T-helper 2 cell treated with Interferon-gamma antibody and Interleukin-4, amounts not matched to agents 5 μg/mL and 100 μg/mL, for 36 hours (primary cell): ENCODE measurements at places on chromosomes 11 and 22.

DNA sequence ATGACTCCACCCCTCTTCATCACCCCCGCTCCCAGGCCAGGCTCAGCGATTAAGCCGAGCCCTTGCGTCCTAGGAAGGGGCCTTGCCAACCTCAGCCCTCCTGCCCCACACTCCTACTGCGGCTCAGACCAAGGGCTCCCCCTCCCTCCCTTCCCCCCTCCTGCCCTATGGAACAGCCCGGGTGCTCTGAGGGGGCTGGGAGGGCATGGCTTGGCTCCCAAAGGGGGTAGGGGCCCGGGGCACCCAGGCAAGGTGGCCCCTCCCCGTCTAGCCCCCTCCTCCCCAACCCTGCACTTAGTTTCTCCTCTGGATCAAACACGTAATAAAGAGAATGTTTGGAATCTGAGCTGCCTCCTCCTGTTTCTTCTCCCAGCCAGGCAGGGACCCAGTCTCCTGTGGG is 6.3 kb downstream of the RCOR2 start:
- DNase-seq = no peak

DNA sequence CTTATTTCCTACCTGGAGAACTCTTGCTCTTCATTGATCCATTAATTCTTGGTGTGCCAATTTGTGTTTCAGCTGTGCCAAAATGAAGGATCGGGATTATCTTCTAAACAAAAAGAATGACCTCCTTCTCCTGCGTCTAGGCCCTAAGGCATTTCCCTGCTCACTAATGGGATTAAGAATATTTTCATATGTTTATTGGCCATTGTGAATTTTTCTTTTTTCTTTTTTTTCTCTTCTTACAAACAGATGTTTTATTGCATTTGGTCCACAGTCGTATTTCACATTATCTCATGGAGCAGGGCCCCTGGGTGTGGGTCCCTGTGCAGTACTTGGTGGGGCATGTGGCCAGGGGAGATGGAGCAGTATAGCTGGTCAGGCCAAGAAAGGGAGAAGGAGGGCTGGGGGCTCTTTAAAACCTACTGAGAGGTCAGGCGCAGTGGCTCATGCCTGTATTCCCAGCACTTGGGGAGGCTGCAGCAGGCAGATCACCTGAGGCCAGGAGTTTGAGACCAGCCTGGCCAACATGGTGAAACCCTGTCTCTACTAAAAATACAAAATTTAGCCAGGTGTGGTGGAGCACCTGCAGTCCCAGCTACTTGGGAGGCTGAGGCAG is 35.3 kb upstream of the HORMAD2 start:
- DNase-seq = no peak

DNA sequence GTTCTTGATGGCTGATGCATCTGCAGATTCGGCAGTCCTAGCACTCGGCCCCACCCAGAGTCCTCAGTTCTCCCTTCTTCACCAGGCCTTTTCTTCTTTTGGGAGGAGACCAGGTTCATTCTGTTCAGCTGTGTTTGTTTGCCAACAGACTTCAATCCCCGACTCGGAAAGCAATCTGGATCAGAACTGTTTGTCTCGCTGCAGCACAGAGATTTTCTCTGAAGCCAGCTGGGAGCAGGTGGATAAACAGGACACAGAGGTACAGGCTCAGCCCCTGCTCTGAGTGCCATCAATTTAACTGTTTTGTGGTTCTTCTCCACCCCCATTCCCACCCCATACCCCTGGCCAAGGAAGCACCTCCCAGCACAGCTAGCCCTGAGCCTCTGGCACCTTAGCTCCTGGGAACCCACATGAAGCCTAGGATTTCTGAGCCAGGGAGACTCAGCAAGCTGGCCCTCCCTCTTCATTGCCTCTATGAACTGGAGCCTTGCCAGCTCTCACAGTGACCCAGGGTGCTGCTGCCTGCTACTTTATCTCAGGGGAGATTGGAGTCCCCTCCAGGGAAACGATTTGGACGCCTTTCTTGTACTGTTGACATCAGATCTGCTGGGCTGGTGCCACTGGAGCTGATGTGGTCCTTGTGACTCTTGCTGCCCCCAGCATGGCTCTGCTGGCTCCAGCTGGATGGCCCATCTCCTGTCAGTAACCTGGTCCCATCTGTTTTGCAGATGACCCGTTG is 58.2 kb upstream of the HORMAD2 start:
- DNase-seq = no peak

GRCh38 chr22:32979606-32980005 is 78.6 kb downstream of the SYN3 start:
- DNase-seq = no peak
